NCI-H524 (cell line): ENCODE measurements at places on chromosomes 2 and 18.
A peak's percentile ranks its signal among the peaks of the same experiment; 100 is the strongest.

GRCh38 chr18:49625021-49625691 is 63.3 kb downstream of the LIPG start:
- DNase-seq: no peak

GRCh38 chr18:51006061-51006818 is 23.8 kb upstream of the SMAD4 start:
- DNase-seq: no peak

DNA sequence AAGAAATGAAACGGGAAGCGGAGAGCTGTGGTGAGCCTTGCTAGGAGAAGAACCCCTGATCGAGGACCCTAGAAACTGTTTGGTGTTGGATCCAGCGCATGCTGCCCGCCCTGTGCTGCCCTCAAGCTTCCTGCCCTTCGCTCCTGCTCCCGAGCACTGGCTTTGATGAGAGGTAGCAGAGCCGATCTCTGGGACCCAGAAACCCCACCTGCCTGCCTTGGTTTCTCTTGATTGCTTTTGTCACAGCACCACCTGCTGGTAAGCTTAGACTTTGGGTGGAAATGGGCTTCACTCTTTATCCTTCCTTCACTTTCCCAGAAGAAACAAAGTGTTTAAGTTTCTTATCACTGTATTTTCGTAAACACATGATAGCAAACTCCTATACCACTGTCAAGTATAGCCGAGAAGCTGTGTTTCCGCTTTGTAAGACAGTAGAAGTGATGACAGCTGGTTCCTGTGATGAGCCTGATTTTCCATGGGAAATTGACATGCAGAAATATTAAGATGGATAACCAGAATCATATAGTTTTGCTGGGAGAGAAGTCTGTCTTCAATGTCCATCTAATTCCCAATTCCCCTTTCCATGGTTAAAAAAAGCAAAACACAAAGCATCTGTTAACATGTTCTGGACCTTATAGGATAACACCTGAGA is 267.4 kb downstream of the PHLPP1 start:
- DNase-seq: peak; percentile 46

DNA sequence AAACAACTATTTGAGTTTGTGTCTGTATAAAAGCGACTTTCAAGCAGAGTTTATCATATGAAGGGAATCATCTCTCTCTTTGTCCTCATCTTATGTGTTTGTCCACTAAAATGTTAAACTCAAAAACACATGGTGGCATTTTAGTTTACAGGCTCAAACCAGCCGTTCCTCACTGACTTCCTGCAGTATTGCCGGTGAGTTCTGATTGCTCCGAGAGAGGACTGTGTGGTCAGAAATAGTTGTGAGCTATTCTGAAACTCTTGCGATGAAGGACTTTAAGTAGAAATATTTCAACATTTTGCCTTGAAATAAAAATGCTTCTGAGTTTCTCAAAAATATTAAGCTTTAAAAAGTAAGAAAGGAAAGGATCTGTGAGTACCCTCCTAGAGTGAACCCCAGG is 163.2 kb upstream of the CAVIN2 start:
- DNase-seq: no peak

DNA sequence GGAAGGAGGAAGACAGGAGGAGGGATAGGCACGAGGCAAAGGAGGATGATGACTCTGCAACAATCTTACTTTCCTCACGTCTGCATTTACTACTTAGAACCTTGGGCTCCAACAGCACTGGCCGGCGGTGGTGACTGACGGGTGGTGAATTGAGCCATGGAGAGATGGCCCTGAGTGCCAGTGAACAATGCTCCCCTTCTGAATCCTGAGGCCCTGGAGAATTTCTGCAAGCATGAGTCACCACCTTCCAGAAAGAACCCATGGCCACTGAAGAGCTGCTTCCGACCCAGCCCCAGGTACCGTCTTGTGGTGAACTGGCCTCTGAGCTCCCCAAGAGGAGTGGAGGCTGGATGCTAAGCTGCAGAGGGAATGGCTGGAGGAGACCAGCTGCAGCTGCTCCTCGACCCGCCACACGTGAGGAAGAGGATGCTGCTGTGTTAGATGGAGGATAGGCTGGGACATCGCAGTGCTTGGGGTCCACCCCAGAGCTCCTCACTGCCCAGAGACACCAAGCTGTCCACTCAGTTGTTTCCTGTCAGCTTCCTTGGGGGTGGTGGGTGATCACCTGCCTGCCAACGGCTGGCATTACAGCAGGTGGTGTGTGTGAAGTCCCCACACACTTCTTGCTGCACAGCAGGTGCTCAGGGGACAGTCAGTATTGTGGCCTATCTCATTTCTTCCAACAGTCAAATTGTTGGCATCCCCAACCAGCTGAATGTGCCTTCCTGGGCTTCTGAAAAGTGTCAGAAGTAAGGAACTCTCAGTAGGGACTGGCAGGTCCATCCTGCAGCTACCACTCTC is 186.5 kb upstream of the ID2 start:
- DNase-seq: no peak

- DNase-seq: no peak
Observed at GRCh38 chr2:23452372-23452771, 67.4 kb downstream of the KLHL29 start.

DNA sequence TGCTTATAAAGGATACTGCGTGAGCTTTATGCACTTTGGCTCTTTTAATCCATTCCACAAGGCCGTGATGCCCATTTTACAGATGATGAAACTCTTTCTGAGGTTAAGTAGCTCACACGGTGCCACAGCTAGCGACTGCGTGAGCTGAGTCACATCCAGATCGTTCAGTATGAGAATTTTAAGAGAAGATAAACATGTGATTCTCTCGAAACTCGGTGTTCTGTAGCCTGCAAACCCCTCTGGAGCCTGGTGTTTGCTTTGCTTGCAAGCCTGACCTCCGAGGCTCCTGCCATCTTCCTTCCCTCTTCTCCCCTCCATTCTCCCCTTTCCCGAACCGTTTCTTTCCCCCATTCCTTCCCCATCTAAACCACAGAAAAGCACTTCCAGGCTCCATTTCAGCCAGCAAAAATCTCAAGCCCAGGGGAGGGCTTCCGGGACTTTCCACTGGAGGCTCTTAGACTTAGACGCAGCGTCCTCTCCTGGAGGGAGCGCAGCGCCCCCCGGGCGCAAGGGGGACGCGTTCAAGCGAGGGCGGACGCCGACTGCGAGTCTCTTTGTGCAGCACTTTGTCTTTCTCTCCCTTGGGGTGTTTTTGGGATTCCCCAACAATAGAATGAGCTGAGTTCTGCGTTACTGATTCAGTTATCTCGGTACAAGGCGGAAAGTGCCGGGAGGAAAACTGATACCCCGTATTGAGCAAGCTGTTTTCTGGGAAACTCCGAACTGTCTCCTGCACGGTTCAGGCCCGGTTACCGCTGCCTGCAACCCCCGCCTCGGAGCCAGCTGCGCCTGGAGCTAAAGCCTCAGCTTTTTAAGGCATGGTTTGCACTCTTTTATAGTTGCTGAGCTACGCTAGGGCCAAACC is 38.0 kb downstream of the CYP1B1 start:
- DNase-seq: peak; percentile 61

GRCh38 chr2:205161156-205161839 is 521.0 kb upstream of the NRP2 start:
- no peak for DNase-seq
